A172 (cell line): ENCODE measurements at places on chromosomes 5 and 9. TPM values are rescaled to one million over a fixed set of nuclear protein-coding genes. Genes with fewer than 3 reads are reported as not detected.
A peak's percentile ranks its signal among the peaks of the same experiment; 100 is the strongest.

DNA sequence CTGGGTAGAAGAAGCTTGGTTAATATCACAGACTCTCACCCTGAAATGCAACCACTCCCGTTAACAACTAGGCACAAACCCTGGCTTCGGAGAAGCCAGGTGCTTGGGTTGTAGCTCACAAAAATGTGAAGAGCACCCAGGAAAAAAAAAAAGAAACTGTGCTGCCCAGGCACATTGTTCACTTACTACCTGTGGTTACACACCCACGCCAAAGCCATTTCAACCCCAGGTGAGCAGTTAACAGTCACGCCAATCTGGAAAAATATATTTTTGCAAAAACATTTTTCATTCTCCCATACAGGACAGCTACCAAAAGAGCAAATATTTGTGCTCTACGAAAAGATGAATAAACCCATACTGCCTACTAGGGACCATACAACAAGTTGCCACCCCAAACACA, 49.2 kb downstream of the SIL1 start:
- no peak for DNase-seq

Gene KIF24
- 9.0 and 11.5 TPM in 2 replicates for total RNA-seq

GRCh38 chr9:134500931-134501760, 140.5 kb upstream of the COL5A1 start:
- no peak for DNase-seq

DNA sequence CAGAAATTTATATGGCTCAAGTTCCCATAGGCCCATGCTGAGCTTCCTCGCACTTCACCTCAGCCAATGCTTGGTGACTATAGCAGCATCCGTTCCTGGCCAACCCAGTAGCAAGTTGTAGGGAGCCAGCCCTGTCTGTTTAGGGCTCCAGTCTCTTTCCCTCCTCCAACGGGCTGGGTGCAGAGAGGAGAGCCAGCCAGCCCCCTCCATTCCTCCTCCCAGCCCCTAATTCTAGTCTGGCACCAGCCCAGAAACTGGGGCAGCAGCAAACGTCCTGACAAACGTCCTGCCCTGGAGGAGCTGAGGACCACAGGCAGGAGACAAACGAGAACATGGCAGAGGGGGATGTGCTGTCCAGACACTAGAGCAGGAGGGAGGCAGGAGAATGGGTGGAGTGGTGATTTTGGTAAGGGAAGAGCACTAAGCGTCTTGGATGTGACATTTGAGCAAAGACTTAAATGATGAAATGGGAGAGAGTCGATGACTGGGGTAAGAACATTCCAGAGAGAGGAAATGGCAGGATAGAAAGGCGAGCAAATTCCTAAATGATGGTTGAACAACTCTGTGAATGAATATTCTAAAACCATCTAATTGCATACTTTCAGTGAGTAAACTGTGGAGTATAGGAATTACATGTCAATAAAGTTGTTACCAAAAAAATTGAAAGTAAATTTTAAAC, 222.5 kb upstream of the DAPK1 start:
- no peak for DNase-seq

GRCh38 chr5:176870110-176870591, 29.0 kb downstream of the HK3 start:
- DNase-seq = peak; percentile 17

DNA sequence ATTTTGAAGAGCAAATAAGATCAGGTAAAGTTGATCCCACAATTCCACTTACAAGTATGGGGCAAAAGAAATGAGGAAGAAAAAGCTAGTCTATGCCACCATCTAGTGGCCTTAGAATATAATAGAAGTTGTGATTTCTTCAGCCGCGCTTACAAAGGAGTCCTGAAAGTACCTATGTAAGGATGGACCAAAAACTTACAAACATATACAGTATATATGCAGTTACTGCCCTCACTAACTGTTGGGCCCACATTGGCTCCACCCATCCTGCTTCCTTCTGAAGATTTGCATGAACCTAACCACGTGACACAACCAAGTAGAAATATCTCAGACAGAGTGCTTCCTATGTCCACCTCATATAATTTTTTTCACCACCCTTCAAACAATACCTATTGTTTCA, 11.7 kb upstream of the OR13D1 start:
- peak; percentile 67 for DNase-seq

DNA sequence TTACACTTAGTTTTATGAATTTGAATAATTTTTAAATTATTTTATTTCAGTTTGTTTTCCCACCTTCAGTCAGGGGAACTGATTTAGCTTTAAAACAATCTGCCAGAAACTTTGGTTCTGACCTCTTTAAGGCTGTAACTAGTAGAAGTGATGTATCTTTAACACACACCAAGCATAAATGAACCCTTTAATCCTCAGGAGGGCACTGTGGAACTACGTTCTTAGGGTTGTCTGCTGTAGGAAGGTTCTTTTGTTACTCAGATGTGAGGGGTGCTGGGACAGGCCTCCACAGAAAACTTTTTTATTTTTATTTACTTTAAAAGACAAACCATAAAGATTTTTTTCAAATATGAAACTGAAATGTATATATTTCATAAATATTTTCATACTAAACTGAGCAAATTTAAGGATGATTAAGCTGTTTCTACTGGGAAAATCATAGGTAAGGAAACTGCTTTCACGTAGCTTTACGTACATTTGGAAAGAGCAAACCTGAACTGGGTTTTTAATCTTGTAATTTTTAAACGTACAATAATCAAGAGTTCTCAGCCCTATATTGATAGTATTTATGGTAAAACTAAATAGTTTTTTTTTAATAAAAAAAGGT, 5.3 kb downstream of the KLF4 start:
- peak; percentile 81 for DNase-seq

DNA sequence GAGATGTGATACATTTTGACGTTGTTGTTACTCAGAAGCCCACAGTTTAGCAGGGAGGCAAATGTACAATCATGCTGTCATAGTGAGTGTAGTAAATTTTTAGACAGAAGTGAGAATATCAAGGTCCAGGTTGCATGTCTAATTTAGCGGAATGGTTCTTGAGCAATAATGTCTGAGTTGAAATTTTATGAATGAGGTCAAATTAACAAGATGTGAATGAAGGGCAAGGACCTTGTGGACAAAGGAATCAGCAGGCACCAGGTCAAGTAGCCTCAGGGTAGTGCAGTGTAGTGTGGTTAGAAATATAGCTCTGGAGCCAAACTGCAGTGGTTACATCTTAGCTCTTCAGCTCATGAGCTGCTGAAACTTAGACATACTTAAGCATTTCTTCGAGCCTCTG, 36.2 kb downstream of the TNFSF8 start:
- DNase-seq = peak; percentile 49

Gene TSSK1B
- not detected in 2 replicates for total RNA-seq

DNA sequence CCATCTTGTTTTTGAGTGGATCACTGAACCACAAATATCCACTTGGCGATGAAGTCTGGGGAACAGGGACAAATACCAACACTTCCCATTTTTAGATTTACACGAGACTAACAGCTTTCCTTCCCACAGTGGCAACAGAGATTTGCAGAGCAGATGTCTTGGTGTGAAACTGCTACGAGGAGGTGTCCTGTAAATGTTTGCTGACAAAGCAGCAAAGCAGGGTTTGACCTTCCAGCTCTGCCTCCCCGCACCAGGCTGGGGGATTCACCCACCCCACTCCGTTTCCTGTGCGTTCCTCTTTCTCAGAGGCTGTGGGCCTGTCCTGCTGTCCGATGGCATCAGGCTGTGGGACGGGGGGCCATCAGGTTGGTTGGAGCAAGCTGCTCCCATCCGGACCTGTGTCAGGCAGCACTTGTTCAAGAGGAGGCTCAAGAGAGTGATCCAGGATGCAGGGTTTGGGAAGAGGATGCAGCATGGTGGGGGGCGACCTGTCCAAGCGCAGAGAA, 693 bp upstream of the RGS3 start:
- DNase-seq = no peak

DNA sequence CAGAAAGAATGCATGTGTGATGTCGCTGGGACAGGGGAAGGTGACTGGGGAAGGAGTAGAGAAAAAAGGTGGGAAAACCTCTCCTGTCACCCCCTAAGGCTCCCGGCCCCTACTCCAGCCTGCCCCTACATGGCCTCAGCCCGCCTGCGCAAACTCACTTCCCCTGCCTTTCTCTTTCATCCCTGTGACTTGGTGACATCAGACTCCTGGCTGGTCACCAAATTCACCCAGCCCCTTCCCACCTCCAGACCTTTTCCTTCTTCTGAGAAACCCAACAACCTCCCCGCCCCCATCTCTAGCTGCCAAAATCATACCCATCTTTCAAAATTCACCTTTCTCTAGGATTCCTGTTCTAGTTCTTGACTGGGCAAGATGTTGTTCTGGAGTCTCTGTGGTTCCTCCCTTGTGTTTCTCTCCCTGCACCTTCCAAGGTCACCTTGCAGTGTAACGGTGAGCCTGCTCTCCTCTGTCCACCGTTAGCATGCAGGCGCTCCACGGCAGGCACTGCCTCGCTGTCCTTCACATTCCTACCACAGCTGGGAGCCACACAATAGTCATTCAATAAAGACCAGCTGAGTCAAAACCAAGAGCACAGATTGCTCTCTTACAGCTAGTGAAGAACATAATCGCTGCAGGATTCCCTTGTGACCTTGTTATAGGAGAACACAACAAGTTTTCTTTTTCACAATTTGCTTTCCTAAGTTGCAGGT, 134.5 kb downstream of the FANCC start:
- no peak for DNase-seq

GRCh38 chr5:1667648-1668140, 131.9 kb downstream of the MRPL36 start:
- no peak for DNase-seq

DNA sequence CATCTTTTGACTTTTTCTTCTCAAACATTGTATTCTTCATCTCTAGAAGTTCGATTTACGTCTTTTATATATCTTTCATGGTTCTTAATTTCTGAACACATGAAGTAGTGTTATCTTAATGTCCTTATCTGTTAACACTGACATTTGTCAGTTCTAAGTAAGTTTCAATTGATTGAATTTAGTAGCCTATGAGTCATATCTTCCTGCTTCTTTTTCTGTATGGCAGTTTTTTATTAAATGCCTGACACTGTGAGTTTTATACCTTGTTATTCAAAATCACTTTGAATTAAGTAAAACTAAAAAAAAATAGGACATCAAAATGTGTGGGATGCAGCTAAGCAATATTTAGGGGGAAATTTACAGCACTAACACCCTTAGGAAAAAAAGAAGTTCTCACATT, 707.0 kb upstream of the ACO1 start:
- no peak for DNase-seq

GRCh38 chr5:163642904-163643303, 137.5 kb downstream of the MAT2B start:
- DNase-seq = no peak
